Activated CD4-positive, CD25-positive, alpha-beta regulatory T cell (primary cell): ENCODE measurements at places on chromosomes 16 and 17.

- DNase-seq = no peak
Observed at GRCh38 chr17:17186051-17186450, 20.1 kb downstream of the PLD6 start.

- DNase-seq = no peak
Observed at GRCh38 chr17:39606434-39607056, 1.2 kb downstream of the NEUROD2 start.

DNA sequence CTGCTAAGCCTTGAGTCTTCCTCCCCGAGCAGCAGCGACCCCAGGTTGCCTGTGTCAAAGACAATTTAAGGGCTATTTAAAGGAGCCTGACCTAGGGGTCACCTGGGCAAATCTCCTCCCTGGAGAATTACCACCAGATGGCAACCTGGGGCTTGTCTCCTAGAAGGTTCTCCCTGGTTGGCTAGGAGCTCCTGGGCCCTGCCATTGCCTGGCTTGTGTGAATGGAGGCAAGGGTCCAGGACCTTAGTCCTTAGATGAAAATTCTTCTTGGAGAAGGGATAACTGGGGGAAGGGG lies 51.3 kb upstream of the TAC4 start:
- DNase-seq = no peak

DNA sequence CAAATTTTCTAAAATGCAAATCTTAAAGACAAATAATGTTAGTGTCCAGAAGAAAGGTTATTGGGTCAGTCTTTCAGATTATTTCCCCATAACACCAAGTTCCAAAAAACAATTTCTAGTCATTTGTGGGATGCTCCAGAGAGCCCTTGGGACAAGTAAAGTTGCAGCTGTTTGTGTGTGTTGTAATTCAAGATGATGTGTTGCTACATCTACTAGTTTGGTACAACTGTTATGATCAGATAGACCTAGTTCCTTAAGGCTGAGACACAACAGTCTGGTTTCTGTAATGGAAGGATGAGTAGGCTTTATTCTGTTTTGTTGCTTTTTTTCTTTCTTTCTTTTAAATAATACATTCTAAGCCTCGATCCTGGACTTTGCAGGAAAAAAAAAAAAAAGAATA lies 41.9 kb downstream of the PIGL start:
- DNase-seq = no peak

GRCh38 chr17:75937652-75938051 lies 3.2 kb downstream of the FBF1 start:
- no peak for DNase-seq

- no peak for DNase-seq
Observed at GRCh38 chr16:86968866-86969265, 348.3 kb downstream of the C16orf95 start.

DNA sequence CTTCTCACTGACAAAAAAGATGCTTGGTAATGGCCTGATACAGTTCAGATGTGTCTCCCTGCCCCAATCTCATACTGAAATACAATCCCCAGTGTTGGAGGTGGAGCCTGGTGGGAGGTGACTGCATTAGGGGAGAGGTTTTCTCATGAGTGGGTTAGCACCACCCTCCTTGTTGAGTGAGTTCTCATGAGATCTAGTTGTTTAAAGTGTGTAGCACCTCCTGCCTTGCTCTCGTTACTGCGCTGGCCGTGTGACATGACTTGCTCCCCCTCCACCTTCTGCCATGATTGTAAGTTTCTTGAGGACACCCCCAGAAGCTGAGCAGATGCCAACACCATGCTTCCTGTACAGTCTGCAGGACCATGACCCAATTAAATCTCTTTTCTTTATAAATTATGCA lies 5.0 kb downstream of the TSR1 start:
- no peak for DNase-seq

DNA sequence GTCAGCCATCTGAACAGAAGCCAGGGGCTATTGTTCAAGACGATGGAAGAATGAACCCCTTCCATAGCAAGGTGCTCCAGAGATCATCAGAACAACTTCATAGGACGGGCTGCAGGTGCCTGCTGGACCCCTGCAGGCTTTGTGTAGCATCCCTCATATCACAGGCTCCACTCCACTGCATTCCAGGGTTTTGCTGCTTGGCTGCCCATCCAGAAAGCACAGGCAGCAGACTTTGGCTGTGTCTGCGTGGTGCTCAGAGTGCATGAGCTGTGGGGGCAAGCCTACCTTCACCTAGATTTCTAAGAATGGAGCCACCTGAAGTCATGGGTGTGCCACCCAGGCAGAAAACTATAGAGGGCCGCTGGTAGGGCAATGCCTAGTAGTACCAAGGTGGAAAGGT lies 93.9 kb upstream of the NLRP1 start:
- DNase-seq = no peak

DNA sequence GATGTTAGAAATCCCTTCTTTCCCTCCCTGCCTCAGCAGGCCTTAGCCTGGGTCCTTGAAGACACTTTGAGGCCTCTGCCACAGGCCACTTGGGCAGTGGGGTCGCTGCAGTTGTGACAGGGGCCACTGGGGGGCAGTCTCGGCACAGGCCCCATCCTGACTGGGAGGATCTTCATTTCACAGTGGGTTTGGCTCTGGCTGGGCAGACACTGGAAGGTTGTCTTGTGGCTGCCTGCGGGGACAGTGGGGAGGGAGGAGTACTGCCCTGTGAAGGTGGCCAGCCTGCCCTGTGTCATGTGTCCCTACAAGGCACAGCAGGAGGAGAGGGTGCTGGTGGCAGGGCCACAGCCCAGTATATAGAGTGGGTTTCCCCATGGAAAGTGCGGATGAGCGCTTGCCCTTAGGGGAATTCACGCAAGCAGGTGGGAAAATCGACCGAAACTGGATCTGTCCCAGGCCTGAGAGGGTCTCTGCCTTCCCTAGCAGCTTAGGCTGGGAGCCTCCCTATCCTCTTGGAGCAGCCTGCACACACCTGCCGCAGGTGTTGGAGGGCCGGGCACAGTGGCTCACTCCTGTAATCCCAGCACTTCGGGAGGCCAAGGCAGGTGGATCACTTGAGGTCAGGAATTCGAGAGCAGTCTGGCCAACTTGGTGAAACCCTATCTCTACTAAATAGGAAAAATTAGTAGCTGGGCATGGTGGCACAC lies 28.8 kb downstream of the GINS2 start:
- peak; percentile 12 for DNase-seq

- DNase-seq = no peak
Observed at GRCh38 chr17:73474370-73474988, 162.7 kb upstream of the CDC42EP4 start.

DNA sequence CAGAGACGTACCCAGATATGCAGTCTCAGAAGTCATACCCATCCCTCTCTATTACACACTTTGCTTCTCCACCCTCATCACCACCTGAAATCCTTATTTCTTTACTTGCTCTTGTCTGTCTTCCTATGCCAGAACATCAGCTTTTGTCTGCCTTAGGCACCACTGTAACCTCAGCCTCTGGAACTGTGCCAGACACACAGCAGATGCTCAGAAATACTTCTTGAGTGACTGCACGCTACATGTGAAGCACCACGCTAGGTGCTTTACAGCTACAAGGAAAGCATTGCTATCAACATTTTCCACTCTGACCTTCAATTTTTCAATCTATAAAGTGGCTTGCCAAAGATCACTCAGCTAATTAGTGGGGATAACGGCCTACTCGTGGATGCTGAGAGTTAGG lies 226.8 kb downstream of the CHD9NB start:
- DNase-seq = no peak

DNA sequence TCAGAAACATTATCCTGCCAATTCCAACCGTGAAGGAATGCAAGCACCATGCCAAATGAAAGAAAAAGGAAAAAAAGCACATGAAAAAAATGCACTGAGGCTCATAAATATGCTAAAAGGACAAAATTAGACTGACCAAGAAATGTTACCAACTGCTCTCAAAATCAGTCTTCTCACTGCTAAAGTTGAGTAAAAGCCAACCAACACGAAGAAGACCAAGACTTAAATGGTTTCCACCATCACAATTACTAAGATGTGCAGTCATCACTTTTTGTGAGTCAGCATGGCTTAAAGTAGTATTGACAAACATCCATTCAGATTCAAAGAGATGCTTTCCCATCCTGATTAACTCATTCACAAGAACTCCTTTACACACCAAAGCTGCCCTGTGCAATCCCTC lies 16.4 kb downstream of the CDYL2 start:
- no peak for DNase-seq

DNA sequence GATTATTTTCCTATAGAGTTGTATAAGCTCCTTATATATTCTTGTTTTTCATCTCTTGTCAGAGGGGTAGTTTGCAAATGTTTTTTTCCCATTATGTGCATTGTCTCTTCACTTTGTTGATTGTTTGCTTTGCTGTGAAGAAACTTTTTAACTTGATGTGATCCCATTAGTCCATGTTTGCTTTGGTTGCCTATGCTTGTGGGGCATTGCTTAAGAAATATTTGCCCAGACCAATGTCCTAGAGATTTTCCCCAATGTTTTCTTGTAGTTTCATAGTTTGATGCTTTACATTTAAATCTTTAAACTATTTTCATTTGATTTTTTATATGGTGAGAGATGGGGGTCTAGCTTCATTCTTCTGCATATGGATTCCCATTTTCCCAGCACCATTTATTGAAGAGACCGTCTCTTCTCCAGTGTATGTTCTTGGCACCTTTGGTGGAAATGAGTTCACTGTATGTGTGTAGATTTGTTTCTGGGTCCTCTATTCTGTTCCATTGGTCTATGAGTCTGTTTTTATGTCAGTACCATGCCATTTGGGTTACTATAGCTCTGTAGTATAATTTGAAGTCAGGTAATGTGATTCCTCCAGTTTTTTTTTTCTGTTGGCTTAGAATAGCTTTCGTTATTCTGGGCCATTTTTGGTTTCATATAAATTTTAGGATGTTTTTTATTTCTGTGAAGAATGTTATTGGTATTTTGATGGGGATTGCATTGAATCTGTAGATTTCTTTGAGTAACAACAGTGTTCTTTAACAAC lies 165.8 kb downstream of the ABCA8 start:
- DNase-seq = no peak
